ENCODE measurements at places on chromosomes 3 and 15. TPM values are rescaled to one million over a fixed set of nuclear protein-coding genes. Genes with fewer than 3 reads are reported as not detected.

KCNH8 gene
- total RNA-seq: not detected

GP5 gene
- not detected for total RNA-seq

LRTM1 gene
- not detected for total RNA-seq

ARPIN gene
- total RNA-seq: 14.1 TPM

CCR8 gene
- not detected for total RNA-seq

TRIM42 gene
- total RNA-seq: not detected

NEO1 gene
- 5.7 TPM for total RNA-seq

TF gene
- 0.28 TPM for total RNA-seq

GHSR gene
- total RNA-seq: not detected

CCDC54 gene
- not detected for total RNA-seq

CHRM5 gene
- not detected for total RNA-seq

EOMES gene
- total RNA-seq: not detected

EPHB1 gene
- not detected for total RNA-seq

CAMP gene
- total RNA-seq: not detected

ANKRD34C gene
- not detected for total RNA-seq

CD200 gene
- total RNA-seq: not detected

GCNT3 gene
- total RNA-seq: 4.2 TPM

IQCF5 gene
- not detected for total RNA-seq

CPLX3 gene
- total RNA-seq: not detected

PPP1R14D gene
- not detected for total RNA-seq

LSG1 gene
- 20.5 TPM for total RNA-seq

AQP9 gene
- 0.21 TPM for total RNA-seq

CPNE4 gene
- total RNA-seq: not detected

PFKFB4 gene
- total RNA-seq: 24.5 TPM

NANOGP8 gene
- total RNA-seq: not detected

ITPKA gene
- 3.3 TPM for total RNA-seq

NR2E3 gene
- not detected for total RNA-seq

CEMIP gene
- total RNA-seq: 4.8 TPM

RAB27A gene
- total RNA-seq: 2.7 TPM
